ENCODE measurements at places on chromosomes 3 and 15.
A peak's percentile ranks its signal among the peaks of the same experiment; 100 is the strongest.

DNA sequence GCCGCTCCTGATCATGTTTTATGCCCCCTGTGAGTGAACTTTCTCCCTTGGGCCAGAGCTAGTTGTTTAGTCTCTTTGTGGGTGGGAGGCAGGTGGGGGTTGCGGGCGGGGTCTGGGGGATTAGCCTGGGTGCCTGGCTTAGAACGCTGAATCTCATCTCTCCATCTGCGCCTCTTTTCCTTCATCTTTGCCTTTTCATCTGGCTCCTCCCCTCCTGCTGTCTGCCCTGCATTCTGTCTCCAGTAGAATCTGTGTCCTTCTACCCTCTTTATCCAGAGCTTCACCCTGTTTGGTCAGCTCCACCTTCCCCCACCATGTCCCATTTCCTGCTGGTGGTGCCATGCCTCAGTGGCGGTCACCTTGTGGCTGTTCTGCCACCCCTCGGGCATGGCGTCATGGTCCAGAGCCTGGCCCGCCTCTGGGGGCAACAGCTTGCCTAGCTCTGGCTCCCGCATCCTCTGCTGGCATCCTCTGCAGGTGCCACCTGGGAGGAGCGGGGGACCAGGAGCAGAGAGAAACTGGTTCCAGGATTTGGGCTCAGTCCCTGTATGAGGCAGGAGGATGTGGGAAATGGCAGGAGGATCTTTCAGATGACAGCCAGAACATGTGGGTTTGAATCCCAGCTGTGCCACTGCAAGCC, 44.3 kb downstream of the PDIA5 start:
- DNase-seq, result no peak

DNA sequence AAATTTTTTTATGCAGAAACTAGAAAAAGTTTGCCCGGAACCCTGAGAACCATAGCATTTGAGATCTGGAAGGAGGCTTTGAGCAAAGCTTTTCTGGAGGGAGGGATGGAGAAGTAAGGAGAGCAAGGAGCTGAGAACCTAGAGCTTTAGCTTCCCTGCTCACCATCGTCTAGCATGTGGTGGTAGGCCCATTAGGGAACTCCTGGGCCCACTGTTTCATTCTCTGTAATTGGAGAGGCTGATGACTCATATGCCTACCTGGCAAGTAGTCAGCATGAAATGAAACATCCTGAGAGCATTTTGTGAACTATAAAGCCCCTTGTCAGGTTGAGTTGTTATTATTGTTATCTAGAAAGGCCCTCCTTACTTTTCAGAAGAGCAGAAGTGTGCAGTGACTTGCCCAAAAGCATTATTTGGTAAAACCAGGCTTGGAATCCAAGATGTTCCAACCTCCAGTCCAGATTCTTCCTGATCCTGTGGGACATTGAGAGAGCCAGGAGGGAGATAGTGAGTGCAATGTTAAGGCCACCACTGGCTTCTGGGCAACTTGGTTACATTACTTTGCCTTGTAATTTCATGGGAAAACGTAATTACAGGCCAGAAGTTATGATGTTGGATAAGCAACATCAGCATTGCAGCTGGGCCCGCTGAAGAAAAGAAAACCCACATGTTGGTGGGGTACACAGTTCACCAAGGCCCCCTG, 104.5 kb upstream of the BFSP2 start:
- DNase-seq, result no peak

GRCh38 chr15:90053685-90054466, 48.4 kb downstream of the IDH2 start:
- DNase-seq, result no peak

GRCh38 chr15:55707518-55707917, 35.4 kb downstream of the PRTG start:
- DNase-seq, result no peak

GRCh38 chr3:55202326-55202725, 274.5 kb upstream of the LRTM1 start:
- DNase-seq, result no peak

DNA sequence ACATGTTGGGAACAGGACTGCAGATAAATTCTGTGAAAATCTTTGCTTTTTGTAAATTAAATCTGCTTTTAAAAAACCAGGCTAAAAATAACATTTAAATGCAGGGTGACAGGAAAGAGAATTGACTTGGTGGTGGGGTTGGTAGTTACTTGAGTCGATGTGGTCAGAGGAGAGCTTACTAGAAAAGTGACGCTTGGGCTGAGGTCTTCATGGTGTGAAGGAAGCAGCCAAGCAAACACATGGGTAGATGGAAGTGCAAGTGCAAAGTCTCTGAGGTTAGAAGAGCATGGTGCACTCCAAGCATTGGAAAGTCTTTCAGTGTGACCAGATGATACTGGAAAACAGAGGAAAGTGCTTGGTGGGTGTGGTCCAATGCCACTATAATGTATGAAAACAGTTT, 86.4 kb upstream of the THBS1 start:
- DNase-seq, result no peak

DNA sequence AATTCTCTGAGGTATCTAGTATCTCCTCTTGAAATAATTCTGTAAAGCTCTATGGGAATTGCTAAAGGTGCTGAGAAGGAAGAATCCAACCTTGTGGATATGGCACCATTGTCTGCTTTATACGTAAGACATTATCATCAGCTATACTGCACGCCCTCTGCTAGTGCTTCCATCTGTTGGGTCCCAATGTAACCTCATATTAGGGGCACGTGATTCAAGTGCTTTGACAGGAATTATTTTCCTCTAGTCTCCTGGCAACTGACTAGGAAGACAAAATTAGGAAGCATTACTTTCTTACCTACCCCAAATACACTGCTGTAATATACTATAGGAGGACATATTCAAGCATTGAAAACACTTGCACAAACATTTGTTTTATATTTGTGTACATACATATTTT, 24.0 kb downstream of the COPS2 start:
- no peak for DNase-seq

DNA sequence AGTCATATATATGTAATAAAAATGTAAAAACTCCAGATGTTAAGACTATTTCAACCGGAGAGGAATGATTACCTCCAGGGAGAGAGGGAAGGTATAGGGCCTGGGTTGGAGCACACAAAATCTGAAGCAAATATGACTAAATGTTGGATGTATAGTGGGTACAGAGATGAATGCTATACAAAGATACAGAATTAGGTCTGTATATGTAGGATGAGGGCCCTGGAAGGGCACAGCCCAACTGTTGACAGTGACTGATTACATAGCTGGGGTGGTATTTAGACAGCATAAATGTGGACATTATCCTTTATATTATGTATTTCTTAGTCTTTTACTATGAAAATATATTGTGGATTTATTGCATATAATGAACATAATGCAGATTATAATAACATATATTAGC, 94.4 kb upstream of the SPATA12 start:
- no peak for DNase-seq

- DNase-seq, result no peak
Observed at GRCh38 chr15:48572823-48573222, 72.7 kb downstream of the FBN1 start.

- no peak for DNase-seq
Observed at GRCh38 chr3:2851361-2851760, 258.8 kb downstream of the IL5RA start.

DNA sequence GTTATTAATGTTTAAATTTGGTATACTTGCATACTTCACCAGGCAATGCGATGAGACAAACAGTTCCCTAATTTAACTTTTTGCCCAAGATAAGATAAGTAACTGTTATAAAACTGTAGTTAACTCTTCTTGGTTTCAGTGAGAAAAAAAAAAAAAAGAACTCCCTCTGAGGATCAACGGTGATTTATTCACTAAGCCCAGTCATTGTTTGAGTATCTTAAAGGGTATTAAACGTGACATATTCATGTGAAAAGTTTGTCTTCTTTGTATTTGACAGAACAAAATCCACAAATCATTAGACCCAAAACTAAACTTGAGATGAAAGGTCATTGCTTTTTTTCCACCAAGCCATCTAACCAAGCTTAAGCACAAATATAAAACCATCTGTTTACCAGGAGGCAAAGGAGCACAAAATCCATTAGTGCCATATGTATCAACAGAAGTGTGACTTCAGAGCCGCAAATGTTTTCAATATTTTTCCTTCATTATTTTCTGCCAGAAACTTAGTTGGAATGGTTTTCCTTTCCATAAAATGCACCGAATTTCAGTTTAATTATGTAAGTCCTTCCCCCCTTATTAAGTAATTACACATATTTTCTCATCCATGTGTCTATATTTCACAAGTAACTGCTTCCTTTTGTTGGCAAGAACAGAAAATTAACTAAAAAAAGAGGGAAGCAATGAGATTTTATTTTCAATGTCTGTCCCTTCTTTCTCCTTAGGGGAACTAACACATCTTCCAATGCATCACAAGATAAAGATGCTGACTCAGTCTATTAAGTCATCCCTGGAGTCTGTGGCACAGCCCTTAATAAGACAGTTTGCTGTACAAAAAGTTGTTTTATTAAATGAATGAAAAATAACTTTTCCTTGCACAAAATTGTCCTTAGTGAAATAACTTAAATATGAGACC, 92.2 kb upstream of the RAP2B start:
- no peak for DNase-seq

GRCh38 chr15:75694241-75695182, 18.1 kb downstream of the CSPG4 start:
- peak; percentile 95 for DNase-seq

GRCh38 chr3:22012471-22012870, 261.5 kb upstream of the ZNF385D start:
- DNase-seq, result no peak

GRCh38 chr3:53258600-53259426, 3.0 kb upstream of the TKT start:
- no peak for DNase-seq

- DNase-seq, result no peak
Observed at GRCh38 chr15:65912235-65912634, 42.9 kb downstream of the RAB11A start.

DNA sequence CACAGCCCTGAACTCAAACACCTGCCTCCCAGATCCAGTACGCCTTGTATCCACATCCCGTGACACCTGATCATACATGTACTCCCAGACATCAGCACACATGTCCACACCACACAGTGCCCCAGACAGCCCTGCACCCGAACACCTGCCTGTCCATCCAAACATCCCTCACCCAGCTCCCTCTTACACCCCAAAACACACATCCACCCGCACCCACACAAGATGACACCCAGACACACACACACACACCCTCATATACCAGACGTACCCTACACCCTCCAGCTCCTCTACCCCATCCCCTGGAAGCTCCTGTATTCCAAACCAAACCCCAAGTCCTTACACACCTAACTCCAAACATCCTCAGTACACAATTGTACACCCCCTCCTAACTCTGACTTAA, 735 bp downstream of the CAMK1 start:
- DNase-seq, result no peak

DNA sequence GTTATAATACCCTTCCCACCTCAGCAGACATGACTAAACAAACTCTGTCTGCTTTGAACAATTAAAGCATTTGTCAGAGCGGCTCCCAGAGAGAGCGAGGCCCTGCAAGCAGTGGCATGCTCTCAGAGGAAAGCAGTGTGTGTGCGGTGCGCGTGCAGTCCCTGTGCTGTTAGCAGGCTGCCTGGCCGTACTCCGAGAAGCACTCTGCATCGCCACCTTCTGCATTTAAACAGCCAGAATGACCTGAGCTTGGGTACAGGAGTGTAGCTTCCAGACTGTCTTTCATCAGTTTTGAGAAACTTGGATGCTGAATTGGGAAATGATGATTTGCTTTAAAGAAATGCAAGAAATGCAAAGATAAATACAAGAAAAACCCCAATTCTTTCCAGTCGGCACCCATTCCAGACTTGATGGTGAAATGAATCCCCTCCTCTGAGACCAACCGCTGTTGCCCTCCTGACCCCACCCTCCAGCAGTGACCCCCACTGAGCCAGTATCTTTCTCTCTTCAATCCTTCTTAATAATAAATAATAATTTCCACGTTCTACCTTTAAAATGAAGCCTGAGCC, 113.5 kb downstream of the VGLL4 start:
- no peak for DNase-seq

GRCh38 chr15:52246686-52247431, 48.7 kb downstream of the MYO5C start:
- no peak for DNase-seq

DNA sequence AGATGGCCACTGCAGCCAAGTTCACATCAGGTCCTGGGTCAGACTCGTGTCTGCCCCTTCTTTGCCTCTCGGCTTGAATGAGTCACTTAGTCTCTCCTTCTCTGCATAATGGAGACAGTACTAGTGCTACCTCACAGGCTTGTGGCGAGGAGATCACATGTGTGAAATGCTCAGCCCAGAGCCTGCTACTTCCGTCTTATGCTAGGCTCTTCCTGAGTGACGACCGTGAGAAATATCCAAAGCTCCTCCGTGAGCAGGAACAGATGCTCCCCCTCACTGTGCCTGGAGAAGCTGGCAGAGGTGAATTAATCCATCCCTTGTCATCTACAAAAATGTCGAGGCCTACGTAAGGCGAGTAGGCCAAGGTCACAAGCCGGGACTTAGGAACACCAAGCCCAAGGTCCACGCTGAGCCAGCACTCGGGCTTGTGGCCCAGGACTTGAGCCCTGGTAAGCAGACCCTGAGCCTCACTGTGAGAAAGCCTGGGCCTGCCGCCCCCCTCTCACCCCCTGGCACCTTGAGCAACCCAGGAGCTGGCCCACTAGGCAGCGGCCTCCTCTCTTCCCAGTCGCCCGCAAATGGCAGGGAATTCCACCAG, 17.9 kb downstream of the PAK6 start:
- no peak for DNase-seq

GRCh38 chr15:40296561-40297230, 11.0 kb downstream of the PLCB2 start:
- DNase-seq, result no peak

- no peak for DNase-seq
Observed at GRCh38 chr3:56878074-56878473, 76.3 kb upstream of the ARHGEF3 start.

- DNase-seq, result no peak
Observed at GRCh38 chr3:142151828-142152227, 2.5 kb upstream of the TFDP2 start.

- DNase-seq, result peak; percentile 23
Observed at GRCh38 chr15:85407421-85408269, 27.2 kb downstream of the AKAP13 start.

GRCh38 chr3:54818942-54819341, 108.9 kb downstream of the LRTM1 start:
- no peak for DNase-seq
